Prostate gland (tissue), 2 donors: ENCODE measurements at places on chromosomes 12 and 14.

DNA sequence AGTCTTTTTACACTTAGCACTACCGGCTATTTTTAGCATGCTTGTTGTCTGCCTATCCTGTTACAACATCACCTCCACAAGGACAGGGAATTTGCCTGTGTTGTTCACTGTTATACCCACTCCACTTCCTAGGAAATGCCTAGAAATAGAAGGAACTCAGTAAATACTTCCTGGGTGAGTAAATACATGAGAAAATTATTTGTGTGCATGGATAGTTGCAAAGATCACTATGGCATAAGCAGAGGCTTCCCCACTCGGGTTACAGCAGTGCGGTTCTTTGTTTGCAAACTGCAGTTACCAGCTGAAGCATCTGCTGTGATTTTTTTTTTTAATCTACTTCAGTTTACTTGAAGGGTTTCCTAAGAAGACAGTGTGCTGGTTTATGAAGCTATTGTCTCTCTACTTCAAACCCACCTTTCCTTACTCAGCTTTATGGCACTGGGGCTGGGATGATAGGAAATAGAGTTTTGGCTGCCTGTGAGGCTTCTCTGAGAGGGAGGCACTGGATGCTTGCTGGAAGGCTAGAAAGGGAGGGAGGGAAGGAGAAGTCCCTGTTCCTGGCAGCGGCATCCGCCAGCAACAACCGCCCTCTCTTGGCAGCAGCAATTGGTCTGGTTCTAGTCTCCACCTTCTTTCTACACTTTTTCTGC lies 29.0 kb downstream of the PDE6H start:
- peak; percentile 55 for DNase-seq
- H3K36me3 ChIP-seq, result no peaks in the 10 kb centered on the region
- H3K4me3 ChIP-seq, result no peak overlapping the region
- no peaks in the 10 kb centered on the region for H3K4me1 ChIP-seq

- H3K4me3 ChIP-seq, result no peak overlapping the region
- no peaks in the 10 kb centered on the region for H3K4me1 ChIP-seq
- no peaks in the 10 kb centered on the region for H3K27me3 ChIP-seq
- no peaks in the 10 kb centered on the region for H3K36me3 ChIP-seq
- H3K27ac ChIP-seq, result no peak overlapping the region
Observed at GRCh38 chr14:35991356-35991755, 165.2 kb downstream of the BRMS1L start.

GRCh38 chr12:107361970-107362369 lies 268.6 kb upstream of the CRY1 start:
- no peak for DNase-seq
- no peaks in the 10 kb centered on the region for H3K36me3 ChIP-seq
- H3K4me1 ChIP-seq, result no peaks in the 10 kb centered on the region

GRCh38 chr14:35628989-35629388 lies 95.0 kb downstream of the INSM2 start:
- H3K4me3 ChIP-seq, result no peak overlapping the region
- H3K4me1 ChIP-seq, result no peaks in the 10 kb centered on the region
- no peaks in the 10 kb centered on the region for H3K36me3 ChIP-seq
- no peak for DNase-seq
- H3K27ac ChIP-seq, result no peak overlapping the region

GRCh38 chr14:52910572-52910971 lies 40.3 kb downstream of the FERMT2 start:
- no peaks in the 10 kb centered on the region for H3K36me3 ChIP-seq
- no peaks in the 10 kb centered on the region for H3K27me3 ChIP-seq
- no peak overlapping the region for H3K4me3 ChIP-seq
- no peak overlapping the region for H3K27ac ChIP-seq

- H3K27ac ChIP-seq, result no peak overlapping the region
- H3K4me1 ChIP-seq, result no peaks in the 10 kb centered on the region
- H3K4me3 ChIP-seq, result no peak overlapping the region
Observed at GRCh38 chr14:65003394-65003793, 16.7 kb downstream of the FNTB start.

- no peak overlapping the region for H3K27ac ChIP-seq
- H3K36me3 ChIP-seq, result no peaks in the 10 kb centered on the region
- H3K4me1 ChIP-seq, result no peaks in the 10 kb centered on the region
- no peak for DNase-seq
Observed at GRCh38 chr12:7293670-7294069, 10.2 kb upstream of the ACSM4 start.

- H3K36me3 ChIP-seq, result no peaks in the 10 kb centered on the region
- no peak overlapping the region for H3K4me3 ChIP-seq
- H3K4me1 ChIP-seq, result no peaks in the 10 kb centered on the region
- no peak for DNase-seq
Observed at GRCh38 chr14:49553106-49553505, 33.1 kb downstream of the RPS29 start.

GRCh38 chr12:50599366-50600095 lies 94.7 kb downstream of the DIP2B start:
- DNase-seq, result no peak
- H3K4me1 ChIP-seq, result no peaks in the 10 kb centered on the region
- no peak overlapping the region for H3K4me3 ChIP-seq
- H3K27ac ChIP-seq, result no peak overlapping the region
- H3K36me3 ChIP-seq, result no peaks in the 10 kb centered on the region

- no peaks in the 10 kb centered on the region for H3K36me3 ChIP-seq
- no peak overlapping the region for H3K27ac ChIP-seq
- no peak for DNase-seq
- H3K27me3 ChIP-seq, result no peaks in the 10 kb centered on the region
Observed at GRCh38 chr14:94787092-94787491, 17.2 kb upstream of the GSC start.

- no peak for DNase-seq
- H3K27me3 ChIP-seq, result no peaks in the 10 kb centered on the region
- H3K4me3 ChIP-seq, result no peak overlapping the region
- H3K36me3 ChIP-seq, result no peaks in the 10 kb centered on the region
Observed at GRCh38 chr12:67758521-67758920, 110.0 kb downstream of the DYRK2 start.

GRCh38 chr12:128318341-128318740 lies 51.4 kb downstream of the TMEM132C start:
- no peak overlapping the region for H3K4me3 ChIP-seq
- no peaks in the 10 kb centered on the region for H3K27me3 ChIP-seq
- H3K36me3 ChIP-seq, result no peaks in the 10 kb centered on the region
- no peaks in the 10 kb centered on the region for H3K4me1 ChIP-seq

GRCh38 chr12:104513681-104514080 lies 56.9 kb downstream of the CHST11 start:
- no peaks in the 10 kb centered on the region for H3K27me3 ChIP-seq
- H3K4me3 ChIP-seq, result no peak overlapping the region
- no peaks in the 10 kb centered on the region for H3K4me1 ChIP-seq
- H3K36me3 ChIP-seq, result no peaks in the 10 kb centered on the region
- DNase-seq, result no peak
